ENCODE measurements at places on chromosomes 11 and 22. TPM values are rescaled to one million over a fixed set of nuclear protein-coding genes. Genes with fewer than 3 reads are reported as not detected.

DNA sequence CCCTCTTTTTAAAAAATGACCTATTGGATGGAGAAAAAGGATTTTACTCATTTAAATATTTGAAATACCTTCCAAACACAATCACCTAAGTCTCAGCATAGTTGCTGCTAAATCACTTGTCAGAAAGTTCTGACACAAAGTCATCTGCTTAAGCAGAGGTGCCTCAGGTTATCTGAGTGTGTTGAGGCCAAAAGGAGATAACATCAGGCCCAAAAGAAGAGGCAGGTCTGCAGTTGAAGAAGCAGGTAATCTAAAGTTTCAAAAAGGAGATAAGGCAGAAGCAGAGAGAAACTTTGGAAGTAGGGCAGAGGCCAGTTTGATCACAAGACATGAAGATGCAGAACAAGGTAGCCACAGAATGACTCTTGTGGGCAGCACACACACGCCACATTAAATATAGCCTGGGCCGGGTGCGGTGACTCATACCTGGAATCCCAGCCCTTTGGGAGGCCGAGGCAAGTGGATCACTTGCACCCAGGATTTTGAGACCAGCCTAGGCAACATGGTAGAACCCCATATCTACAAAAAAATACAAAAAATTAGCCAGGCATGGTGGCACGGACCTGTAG lies 175.7 kb upstream of the API5 start:
- H3K27me3 ChIP-seq: no peaks in the 10 kb centered on the region
- no peaks in the 10 kb centered on the region for H3K36me3 ChIP-seq
- no peak overlapping the region for H3K4me3 ChIP-seq

DNA sequence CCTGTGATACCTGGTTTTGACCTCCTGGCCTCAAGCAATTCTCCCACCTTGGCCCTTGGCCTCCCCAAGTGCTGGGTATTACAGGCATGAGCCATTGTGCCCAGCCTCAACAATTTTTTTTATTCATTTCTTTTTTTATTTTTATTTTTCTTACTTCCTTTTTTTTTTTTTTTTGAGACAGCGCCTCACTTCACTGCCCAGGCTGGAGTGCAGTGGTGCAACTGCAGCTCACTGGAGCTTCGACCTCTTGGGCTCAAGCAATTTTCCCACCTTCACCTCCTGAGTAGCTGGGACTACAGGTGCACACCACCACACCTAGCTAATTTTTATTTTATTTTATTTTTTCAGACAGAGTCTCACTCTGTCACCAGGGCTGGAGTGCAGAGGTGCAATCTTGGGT lies 25.5 kb upstream of the CECR2 start:
- no peaks in the 10 kb centered on the region for H3K36me3 ChIP-seq
- DNase-seq: no peak
- H3K4me1 ChIP-seq: no peaks in the 10 kb centered on the region
- H3K27ac ChIP-seq: no peak overlapping the region

- H3K4me1 ChIP-seq: no peaks in the 10 kb centered on the region
- no peak overlapping the region for H3K27ac ChIP-seq
- H3K27me3 ChIP-seq: peaks cover 4% of the 10 kb centered on the region
- H3K4me3 ChIP-seq: no peak overlapping the region
Observed at GRCh38 chr22:21904250-21904789, 36.9 kb upstream of the MAPK1 start.

DNA sequence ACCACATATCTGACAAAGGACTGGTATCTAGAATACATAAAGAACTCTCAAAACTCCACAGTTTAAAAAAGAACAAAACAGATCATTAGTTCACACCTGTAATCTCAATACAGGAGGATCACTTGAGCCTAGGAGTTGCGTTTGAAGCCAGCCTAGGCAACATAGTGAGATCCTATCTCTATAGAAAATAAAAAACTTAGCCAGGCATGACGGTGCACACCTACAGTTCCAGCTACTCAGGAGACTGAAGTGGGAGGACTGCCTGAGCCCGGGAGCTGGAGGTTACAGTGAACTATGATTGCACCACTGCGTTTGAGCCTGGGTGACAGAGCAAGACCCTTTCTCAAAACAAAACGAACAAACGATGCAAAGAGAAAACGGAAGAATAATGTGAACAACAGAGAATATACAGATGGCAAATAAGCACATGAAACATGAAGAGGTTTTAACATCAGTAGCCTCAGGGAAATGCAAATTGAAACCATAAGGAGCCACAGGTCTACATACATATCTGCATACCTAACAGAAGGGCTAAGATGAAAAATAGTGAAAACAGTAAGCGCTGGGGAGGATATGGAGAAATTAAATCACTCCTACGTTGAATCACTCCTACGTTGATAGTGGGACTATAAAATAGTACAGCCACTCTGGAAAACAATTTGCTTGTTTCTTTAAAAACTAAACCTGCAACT lies 70.7 kb downstream of the DGCR2 start:
- H3K4me1 ChIP-seq: peaks cover 9% of the 10 kb centered on the region
- no peak overlapping the region for H3K4me3 ChIP-seq
- no peaks in the 10 kb centered on the region for H3K27me3 ChIP-seq
- no peak for DNase-seq

DNA sequence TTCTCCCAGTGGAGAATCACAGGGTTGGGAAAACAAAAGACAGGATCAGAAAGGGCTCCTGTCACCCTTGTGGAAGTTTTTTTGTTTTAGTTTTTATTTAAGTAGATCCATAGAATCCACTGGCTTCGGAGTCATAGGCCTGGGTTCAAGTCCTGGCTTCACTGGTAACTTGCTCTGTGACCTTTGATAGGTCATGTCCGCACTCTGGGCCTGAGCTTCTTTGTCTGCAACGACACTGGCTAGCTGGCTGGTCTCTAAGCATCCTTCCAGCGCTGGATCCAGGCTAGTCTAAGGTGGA lies 1.4 kb downstream of the ZFTA start:
- peaks cover 2% of the 10 kb centered on the region for H3K27me3 ChIP-seq
- H3K4me3 ChIP-seq: peak overlapping the region; percentile 92
- H3K27ac ChIP-seq: peak overlapping the region; percentile 80
- no peaks in the 10 kb centered on the region for H3K36me3 ChIP-seq
- DNase-seq: no peak

GRCh38 chr11:17821648-17822400 lies 87.2 kb downstream of the KCNC1 start:
- DNase-seq: peak; percentile 53
- peaks cover 11% of the 10 kb centered on the region for H3K4me1 ChIP-seq
- no peak overlapping the region for H3K4me3 ChIP-seq
- no peaks in the 10 kb centered on the region for H3K36me3 ChIP-seq

GRCh38 chr11:82229341-82229740 lies 504.3 kb downstream of the FAM181B start:
- no peak for DNase-seq
- no peak overlapping the region for H3K27ac ChIP-seq
- no peaks in the 10 kb centered on the region for H3K36me3 ChIP-seq
- H3K4me3 ChIP-seq: no peak overlapping the region

- H3K4me1 ChIP-seq: peaks cover 7% of the 10 kb centered on the region
- H3K36me3 ChIP-seq: peaks cover 16% of the 10 kb centered on the region
- no peak overlapping the region for H3K27ac ChIP-seq
- no peak overlapping the region for H3K4me3 ChIP-seq
Observed at GRCh38 chr11:10885703-10886363, 28.0 kb upstream of the ZBED5 start.

GRCh38 chr11:19714022-19714386 lies 1.4 kb downstream of the NAV2 start:
- H3K4me1 ChIP-seq: peaks cover 69% of the 10 kb centered on the region
- peak overlapping the region; percentile 86 for H3K4me3 ChIP-seq
- peaks cover 5% of the 10 kb centered on the region for H3K27me3 ChIP-seq
- peak overlapping the region; percentile 96 for H3K27ac ChIP-seq
- DNase-seq: no peak

- H3K36me3 ChIP-seq: no peaks in the 10 kb centered on the region
- H3K4me3 ChIP-seq: no peak overlapping the region
- no peaks in the 10 kb centered on the region for H3K27me3 ChIP-seq
- DNase-seq: no peak
Observed at GRCh38 chr11:6096417-6096816, 11.1 kb upstream of the OR56B4 start.

DNA sequence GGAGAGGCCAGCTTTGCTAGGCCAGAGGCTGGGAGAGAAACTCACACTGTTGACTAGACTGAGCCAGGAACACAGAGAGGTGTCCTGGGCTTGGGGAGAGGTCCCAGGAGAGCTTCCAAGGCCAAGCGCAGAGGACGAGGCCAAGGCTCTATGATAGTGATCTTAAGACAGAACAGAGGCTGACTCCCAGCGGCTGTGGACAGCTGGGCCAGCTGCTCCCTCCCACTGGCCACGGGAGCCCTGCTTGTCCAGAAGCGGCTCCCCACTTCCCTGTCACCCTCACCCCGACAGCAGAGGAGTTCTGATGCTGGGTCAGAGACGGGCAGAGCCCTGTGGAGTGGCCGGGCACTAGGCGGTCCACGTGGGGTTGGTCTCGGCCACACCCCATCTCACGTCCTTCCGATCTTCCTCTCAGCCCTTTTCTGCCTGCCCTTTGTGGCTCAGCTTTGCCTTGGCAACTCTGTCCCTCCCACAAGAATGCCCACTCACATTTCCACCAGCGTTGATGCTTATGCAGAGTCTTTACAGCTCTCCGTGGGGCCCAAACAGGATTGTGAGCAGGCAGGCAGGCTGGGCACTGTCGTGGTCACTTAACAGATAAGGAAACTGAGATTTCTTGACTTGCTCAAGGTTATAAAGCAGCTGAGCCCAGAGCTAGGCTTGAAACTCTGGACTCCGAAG lies 68.2 kb downstream of the FBXO7 start:
- peaks cover 40% of the 10 kb centered on the region for H3K4me1 ChIP-seq
- no peaks in the 10 kb centered on the region for H3K36me3 ChIP-seq
- no peak overlapping the region for H3K4me3 ChIP-seq
- no peak for DNase-seq

GRCh38 chr11:108768370-108768769 lies 103.5 kb downstream of the DDX10 start:
- no peak for DNase-seq
- peaks cover under 1% of the 10 kb centered on the region for H3K4me1 ChIP-seq
- peaks cover 18% of the 10 kb centered on the region for H3K36me3 ChIP-seq

- no peak overlapping the region for H3K4me3 ChIP-seq
- H3K27me3 ChIP-seq: no peaks in the 10 kb centered on the region
- peaks cover 7% of the 10 kb centered on the region for H3K4me1 ChIP-seq
- H3K36me3 ChIP-seq: no peaks in the 10 kb centered on the region
- H3K27ac ChIP-seq: no peak overlapping the region
Observed at GRCh38 chr11:69290806-69291205, 3.1 kb upstream of the MYEOV start.

- H3K36me3 ChIP-seq: peaks cover 18% of the 10 kb centered on the region
- H3K4me3 ChIP-seq: no peak overlapping the region
- no peaks in the 10 kb centered on the region for H3K27me3 ChIP-seq
- no peak overlapping the region for H3K27ac ChIP-seq
Observed at GRCh38 chr11:952406-953385, 27.0 kb downstream of the AP2A2 start.

- no peaks in the 10 kb centered on the region for H3K4me1 ChIP-seq
- no peaks in the 10 kb centered on the region for H3K36me3 ChIP-seq
- H3K27ac ChIP-seq: no peak overlapping the region
- DNase-seq: no peak
- H3K4me3 ChIP-seq: no peak overlapping the region
Observed at GRCh38 chr11:132540581-132540980, 991.7 kb downstream of the OPCML start.

GRCh38 chr11:11733246-11733747 lies 108.5 kb upstream of the USP47 start:
- H3K4me1 ChIP-seq: peaks cover 20% of the 10 kb centered on the region
- peaks cover 15% of the 10 kb centered on the region for H3K27me3 ChIP-seq
- no peaks in the 10 kb centered on the region for H3K36me3 ChIP-seq
- H3K27ac ChIP-seq: no peak overlapping the region

GRCh38 chr22:23709107-23709506 lies 18.3 kb downstream of the RGL4 start:
- DNase-seq: peak; percentile 45
- H3K27me3 ChIP-seq: no peaks in the 10 kb centered on the region
- peaks cover 13% of the 10 kb centered on the region for H3K4me1 ChIP-seq
- H3K4me3 ChIP-seq: no peak overlapping the region
- peak overlapping the region; percentile 25 for H3K27ac ChIP-seq
- H3K36me3 ChIP-seq: peaks cover 51% of the 10 kb centered on the region

DNA sequence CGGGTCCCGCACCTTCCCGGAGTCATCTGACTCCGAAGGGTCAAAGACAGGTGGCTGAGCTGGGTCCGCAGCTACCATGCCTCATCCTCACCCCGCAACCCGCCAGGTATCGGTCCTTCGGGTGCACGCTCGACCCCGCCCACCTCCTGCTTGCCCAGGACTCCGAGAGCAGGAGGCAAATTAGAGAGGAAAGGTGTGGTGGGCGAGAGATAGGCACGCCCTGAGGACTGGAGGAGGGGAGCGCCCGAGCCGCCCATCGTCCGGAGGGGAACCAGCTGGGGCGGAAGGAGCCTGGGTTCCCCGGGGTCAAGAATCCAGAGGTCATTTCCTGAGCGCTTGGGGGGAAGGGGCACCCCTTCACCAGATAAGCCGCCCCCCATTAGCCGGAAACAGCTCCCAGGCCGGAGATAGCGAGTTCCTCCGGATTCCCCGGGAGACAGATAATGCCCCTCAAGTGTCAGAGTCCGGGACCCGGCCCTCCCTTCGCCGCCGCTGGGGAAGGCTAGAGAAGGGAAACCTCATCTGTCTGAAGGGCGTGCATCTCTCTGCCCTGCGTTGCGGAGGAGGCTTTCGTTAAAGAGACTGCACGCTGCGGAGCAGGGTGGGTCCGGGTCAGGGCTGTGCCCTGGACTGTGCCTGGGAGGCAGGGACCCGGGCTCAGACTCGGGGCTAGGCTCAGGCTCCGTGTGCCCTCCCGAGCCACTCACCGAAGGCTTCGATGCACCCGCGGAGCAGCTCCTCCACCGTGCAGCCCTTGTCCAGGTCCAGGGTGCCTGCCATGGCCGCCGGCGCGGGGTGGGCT lies 1.7 kb downstream of the RASGRP2 start:
- DNase-seq: no peak
- no peaks in the 10 kb centered on the region for H3K36me3 ChIP-seq
- H3K4me3 ChIP-seq: no peak overlapping the region
- H3K27me3 ChIP-seq: peaks cover 43% of the 10 kb centered on the region
- H3K27ac ChIP-seq: no peak overlapping the region

The SLC35F2 gene
- total RNA-seq: 9.0 TPM

The RFPL3 gene
- not detected for total RNA-seq

The OR52E8 gene
- total RNA-seq: not detected

The TSPAN32 gene
- not detected for total RNA-seq

The TRIM22 gene
- 112 TPM for total RNA-seq

The CD6 gene
- not detected for total RNA-seq

The CLDN5 gene
- not detected for total RNA-seq
